Tibial nerve (tissue), 4 donors: ENCODE measurements at places on chromosomes 12 and 14.

- DNase-seq = no peak
Measured at GRCh38 chr12:62627181-62627580, 160.6 kb downstream of the MON2 start.

DNA sequence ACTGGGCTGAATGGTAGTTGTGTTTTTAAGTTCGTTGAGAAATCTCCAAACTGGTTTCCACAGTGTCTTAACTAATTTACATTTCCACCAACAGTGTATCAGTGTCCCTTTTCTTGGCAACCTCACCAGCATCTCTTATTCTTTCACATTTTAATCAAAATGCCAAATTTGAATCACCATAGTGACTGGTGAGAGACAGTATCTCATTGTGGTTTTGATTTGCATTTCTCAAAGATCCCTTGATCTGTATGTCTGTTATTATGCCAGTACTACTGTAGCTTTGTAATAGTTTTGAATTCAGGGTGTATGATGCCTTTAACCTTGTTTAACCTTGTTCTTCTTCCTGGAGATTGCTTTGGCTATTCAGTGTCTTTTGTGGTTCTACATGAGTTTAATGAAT is 2.2 kb upstream of the EIF2S3B start:
- no peak for DNase-seq

DNA sequence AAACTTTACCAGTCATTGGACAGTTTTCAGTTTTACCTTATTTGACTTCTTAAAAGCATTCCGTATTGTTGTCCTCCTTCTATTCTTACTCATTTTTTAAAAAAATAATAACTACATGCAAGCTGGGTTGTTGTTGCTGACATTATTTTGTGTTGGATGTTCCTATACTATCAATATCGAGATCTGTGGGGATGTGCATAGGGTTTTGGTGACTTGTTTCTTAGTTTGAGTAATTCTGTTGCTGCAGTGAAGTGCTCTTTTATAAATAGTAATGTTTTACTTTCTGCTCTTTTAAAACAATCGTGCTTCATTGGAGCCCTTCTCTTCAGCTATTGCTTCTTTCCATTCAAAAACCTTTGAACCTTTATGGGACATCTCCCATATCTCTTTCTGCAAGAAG is 79.4 kb downstream of the METTL25 start:
- DNase-seq = no peak

GRCh38 chr14:96851694-96852381 is 54.7 kb downstream of the VRK1 start:
- DNase-seq = no peak

GRCh38 chr12:105316931-105317852 is 13.3 kb upstream of the C12orf75 start:
- DNase-seq = no peak

DNA sequence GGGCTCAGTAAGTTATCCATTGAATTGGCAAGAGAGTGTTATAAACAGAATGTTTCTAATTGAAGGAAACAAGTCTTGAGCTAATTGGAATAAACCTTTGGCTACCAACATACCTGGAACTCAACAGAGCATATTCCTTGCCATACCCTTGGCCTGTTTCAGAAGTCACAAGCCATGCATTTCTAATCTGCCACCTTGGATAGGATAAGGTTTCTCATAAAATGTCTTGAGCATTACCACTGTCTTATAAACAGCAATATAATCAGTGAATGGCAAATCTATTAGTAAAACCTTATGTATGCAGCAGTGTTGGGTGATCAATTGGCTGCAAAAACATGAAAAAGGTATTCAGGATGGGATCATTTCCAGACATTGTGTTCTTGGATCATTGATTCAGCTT is 765.2 kb upstream of the SEL1L start:
- no peak for DNase-seq

DNA sequence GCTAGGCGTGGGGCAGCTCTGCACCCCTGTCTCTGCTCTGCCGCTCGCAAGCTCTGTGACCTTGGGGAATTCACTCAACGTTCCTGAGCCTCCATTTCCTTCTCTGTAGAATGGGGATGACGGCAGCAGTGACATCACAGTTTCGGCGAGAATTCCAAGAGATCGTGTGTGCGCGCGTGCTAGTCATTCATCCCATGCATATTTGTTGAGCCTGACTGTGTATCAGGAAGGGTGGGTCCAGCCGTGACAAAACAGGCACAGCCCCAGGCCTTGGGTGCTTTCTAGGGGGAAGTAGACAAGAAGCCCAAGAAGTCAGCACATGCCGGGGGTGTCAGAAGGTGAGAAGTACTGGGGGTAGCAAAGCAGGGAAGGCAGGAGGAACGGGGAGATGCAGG is 145.6 kb upstream of the NCOR2 start:
- peak; percentile 78 for DNase-seq

GRCh38 chr14:65439117-65439516 is 26.6 kb downstream of the FUT8 start:
- no peak for DNase-seq

- DNase-seq = no peak
Measured at GRCh38 chr14:71198687-71199086, 291.4 kb downstream of the PCNX1 start.

- no peak for DNase-seq
Measured at GRCh38 chr12:108693186-108693730, 38.1 kb downstream of the CORO1C start.

GRCh38 chr12:53222806-53223261 is 9.2 kb downstream of the RARG start:
- DNase-seq = no peak

DNA sequence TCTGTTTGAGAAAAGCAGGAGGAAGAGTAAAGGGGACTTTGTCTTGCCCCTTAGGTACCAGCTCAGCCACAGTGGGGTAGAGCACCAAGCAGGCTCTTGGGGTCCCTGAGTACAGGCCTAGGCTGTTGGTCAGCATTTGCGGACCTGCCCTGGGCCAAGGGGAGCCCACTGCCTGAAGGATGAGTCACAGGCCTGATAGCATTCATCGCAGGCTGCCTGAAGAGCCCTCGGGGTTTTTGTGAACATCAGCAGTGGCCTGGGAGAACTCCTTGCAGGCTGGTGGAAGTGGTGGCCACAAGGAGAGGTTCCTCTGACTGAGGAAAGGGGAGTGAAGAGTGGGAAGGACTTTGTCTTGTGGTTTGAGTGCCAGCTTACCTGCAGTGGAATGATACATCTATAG is 25.0 kb upstream of the P2RX7 start:
- DNase-seq = no peak

DNA sequence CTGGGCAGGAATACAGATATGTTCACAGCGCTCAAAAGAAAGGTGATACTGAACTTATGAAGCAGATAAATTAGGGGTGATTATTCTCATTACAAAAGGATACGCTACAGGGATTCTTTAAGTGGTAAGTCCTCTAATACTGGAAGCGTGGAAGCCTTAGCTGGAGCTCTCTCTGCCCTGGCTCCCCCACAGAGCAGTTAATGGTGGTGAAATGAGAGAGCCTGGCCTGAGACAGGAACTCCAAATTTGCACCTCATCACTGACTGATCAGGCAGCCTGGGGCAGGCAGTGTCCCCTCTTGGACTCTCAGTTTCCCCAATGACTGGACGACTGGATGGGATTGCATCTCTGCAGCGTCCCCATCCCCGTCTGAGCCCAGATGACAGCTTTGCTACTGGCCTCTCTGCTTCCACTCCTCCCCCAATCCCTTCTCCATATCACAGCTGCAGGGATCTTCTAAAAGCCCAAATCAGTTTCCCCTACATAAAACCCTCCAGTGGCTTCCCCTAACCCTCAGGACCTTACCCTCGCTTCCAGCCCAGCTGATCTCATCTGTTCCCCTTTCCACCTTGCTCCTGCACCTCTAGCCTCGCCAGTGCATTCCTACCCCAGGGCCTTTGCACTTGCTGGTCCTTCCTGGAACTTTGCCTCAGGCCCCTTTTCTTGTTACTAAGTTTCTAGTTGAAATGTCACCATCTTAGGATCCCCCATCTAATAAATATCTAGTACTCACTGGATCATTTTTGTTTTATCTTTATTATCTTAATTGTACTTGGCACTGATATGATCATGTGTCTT is 171.7 kb upstream of the LHX5 start:
- no peak for DNase-seq

GRCh38 chr14:104820669-104821228 is 19.8 kb downstream of the ZBTB42 start:
- DNase-seq = no peak

GRCh38 chr14:90301122-90301521 is 30.6 kb downstream of the NRDE2 start:
- no peak for DNase-seq

- DNase-seq = no peak
Measured at GRCh38 chr14:78286210-78286609, 116.0 kb downstream of the NRXN3 start.

DNA sequence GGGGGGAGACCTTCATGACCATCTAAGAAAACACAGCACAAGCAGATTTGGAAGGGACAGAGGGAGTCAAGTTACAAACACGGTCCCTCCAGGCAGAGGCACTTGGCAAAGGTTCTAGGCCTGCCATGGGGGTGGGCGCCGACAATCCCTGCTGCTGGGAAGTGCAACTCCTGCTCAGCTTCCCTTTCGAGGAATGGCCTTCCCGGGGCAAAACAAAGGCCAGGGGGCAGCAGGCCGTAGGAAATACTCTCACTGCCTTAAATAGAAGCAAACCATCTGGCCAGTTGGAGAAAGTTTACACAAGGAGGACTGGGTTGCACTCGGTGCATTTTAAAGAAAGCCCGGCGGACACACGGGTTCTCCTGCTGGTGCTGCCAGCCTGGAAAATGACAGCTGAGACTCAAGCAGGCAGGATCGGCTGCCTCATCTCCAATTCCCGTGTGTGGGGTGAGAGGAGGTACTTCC is 65.8 kb downstream of the ITPK1 start:
- no peak for DNase-seq

GRCh38 chr12:123095078-123095881 is 55.6 kb downstream of the PITPNM2 start:
- no peak for DNase-seq

DNA sequence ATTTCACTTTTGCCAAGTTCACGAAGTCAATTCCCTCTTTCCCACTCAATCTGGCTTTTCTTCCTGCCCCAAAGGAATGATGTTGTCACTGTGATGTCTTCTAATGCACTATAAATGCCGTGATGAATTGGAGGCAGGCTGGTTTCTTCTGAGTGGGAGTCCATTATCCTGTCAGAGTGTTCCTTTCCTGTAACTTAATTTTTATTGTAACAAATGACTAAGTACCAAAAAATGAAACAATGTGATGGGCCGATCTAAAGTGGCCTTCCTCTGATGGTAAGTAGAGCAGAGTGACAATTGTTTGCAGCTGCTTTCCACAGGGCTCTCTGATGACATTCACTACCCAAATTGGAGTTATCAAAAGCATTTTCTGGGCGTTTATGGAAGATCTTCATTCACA is 22.2 kb downstream of the TMEM30B start:
- DNase-seq = no peak

- DNase-seq = no peak
Measured at GRCh38 chr12:9364224-9365176, 156.3 kb upstream of the PZP start.

GRCh38 chr12:25859976-25860375 is 98.5 kb upstream of the RASSF8 start:
- DNase-seq = no peak

DNA sequence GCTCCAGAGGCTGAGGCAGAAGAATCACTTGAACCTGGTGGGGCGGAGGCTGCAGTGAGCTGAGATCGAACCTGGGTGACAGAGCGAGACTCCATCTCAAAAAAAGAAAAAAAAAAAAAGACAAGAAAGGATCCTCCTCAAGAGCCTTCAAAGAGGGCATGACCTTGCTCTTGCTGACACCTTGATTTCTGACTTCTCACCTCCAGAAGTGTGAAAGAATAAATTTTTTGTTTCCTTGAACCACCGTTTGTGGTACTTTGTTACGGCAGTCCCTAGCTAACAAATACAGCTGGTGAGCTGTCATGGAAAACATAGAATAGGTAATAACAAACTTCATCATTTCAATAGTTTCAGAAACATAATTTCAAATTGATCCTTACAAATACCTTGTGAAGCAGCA is 1.9 kb upstream of the ACTR10 start:
- DNase-seq = no peak

DNA sequence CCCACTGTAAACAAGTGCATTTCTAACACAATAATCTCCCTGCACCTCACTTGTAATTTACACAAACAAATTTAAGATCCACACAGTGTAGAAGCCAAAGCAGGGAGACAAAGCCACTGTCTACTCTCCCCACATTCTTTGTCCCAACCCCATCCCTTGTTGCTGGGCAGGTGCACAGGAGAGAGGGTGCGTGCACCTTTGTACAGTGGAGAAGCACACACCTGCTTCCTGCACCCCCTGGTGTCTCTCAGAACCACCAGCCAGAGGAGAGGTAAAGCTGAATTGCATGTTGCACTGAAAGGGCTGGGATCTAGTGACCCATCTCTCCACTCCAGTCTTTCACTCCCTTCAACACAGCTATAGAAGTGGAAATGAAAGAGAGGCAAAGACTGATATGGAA is 51.4 kb upstream of the IFNG-AS1 start:
- DNase-seq = no peak

DNA sequence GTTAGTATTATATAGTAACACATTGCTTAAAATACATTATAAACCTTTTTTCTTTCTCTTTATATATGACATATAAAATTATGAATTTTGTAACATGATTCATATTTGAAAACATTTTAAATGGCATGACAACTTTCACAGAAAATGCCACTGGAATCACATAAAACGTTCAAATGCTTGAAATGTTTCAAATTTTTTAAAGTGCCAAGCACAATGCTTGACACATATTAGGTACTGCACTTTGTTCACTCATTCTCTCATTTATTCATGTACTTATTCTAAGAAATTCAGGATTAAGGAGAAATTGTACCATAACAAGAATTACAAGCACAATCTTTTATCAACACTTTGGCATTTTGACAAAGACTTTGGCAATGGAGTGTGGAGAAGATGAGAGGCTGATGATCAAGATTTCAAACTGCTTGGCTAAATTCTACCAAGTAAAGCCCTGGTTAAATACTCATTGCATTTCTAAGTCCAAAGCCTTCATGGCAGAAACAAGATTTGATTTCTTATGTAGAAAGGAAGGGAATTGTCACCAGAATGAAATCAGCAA is 232.2 kb downstream of the C12orf50 start:
- no peak for DNase-seq

DNA sequence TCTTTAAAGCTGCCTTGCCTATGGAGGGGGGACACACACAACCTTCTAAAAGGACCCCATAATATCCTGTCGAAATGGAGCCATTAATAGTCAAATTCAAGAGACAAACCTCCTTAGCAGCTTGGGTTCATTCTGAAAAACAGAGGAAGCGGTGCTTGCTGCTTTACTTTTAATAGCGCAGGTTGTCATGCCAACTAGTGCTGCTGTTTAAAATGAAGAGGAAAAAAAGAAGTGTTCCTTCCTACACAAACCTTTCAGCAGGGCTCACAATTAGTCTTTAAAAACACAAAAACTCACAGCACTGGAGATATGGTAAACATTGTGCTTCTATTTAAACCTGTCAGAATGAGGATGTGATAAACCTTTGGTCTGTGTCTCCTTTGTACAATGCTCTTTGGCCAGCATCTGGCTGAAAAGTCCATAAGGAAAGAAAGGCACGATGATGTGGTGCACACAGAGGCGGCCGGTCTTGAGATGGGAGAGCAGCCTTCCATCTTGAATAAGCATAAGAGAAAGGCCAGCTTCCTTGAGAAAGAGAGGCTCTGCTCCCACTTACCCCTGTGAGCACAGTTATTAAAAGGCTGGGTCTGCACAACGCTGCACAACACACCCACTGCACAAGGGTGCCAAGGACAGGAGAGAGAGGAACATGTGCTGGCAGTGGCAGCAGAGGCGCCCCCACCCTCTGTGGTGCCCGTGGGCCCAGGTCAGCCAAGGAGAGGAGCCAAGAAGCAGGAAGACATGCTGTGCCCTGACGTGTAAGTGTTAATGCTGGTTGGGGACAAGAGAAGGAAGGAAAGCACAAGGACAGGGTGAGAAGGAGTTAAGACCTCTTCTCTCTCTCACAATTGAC is 144.6 kb downstream of the TTC7B start:
- DNase-seq = no peak
